ENCODE measurements at places on chromosomes 7 and 10. TPM values are rescaled to one million over a fixed set of nuclear protein-coding genes. Genes with fewer than 3 reads are reported as not detected.

GRCh38 chr7:15068324-15068723 is 165.8 kb upstream of the DGKB start:
- DNase-seq = no peak

DNA sequence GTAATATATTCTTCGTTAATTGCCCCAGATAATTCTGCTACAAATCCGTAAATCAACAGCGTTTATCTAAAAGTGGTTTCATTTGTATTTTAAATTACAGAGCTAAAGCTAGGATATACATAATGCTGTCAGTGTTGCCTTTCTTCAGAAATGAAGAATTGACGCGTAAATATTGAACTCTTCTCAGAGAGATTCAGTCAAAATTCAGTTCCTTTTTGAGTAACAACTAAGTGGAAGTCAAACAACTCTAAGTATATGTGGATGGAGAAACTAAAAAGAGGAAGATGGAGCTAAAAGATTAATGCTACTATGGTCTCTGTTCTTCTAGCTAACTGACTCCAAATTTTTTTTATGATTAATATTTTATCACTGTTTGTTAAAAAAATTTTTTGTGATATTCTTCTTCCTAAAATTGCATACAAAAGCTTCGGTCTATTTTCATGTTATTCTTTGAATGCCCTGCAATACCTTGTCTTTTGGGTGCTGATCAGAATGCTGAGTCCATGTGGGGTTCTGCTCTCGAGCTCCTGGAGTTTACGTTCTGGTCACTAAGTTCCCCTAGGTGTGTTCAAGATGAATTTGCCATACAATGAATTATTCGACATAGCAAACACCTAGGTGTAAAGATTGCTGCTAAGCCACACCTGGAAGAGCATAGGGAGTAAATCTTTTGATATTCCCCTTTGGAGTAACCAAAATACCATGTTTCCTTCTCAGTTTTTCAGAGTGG is 20.7 kb downstream of the MDFIC start:
- DNase-seq = no peak

The KCNH2 gene
- 0.47 TPM for total RNA-seq

The DYNC1I1 gene
- total RNA-seq = 6.8 TPM

The TMEM26 gene
- 0.95 TPM for total RNA-seq

The MYOF gene
- 44.6 TPM for total RNA-seq

The RUFY2 gene
- total RNA-seq = 23.7 TPM

DNA sequence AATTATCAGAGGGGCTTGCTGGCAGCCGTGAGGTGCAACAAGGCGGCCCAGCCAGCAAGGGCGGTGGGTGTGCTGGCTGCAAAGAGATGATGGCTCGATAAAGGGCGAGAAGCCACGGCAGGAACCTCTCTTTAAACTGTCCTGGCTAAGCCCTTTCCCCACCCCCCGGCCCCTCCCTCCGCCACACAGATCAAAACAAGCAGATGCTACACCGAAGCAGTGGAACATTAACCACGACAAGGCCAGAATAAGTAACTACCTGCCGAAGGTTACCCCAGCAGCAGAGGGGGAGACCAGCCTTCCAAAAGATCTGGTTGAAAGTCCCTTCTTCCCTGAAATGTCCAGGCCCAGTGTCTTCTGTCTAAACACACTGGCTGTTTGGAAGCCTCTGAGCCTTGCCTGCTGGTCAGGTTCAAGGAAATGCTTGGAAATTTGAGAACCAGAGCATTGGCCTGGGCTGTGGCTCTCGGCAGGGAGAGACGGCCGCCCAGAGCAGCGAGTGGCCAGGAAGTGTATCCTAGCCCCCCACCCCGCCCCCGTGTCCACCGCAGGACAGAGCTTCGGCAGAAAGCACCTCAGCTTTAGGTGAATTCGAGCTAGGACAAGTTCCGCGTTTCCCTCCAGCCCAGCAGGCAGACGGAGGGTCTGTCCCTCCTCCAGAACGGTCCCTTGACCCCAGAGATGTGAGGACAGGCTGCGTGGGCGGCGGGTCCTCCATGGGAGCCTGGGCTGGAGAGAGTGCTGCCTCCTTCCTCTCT is 2.1 kb downstream of the FAM20C start:
- no peak for DNase-seq

DNA sequence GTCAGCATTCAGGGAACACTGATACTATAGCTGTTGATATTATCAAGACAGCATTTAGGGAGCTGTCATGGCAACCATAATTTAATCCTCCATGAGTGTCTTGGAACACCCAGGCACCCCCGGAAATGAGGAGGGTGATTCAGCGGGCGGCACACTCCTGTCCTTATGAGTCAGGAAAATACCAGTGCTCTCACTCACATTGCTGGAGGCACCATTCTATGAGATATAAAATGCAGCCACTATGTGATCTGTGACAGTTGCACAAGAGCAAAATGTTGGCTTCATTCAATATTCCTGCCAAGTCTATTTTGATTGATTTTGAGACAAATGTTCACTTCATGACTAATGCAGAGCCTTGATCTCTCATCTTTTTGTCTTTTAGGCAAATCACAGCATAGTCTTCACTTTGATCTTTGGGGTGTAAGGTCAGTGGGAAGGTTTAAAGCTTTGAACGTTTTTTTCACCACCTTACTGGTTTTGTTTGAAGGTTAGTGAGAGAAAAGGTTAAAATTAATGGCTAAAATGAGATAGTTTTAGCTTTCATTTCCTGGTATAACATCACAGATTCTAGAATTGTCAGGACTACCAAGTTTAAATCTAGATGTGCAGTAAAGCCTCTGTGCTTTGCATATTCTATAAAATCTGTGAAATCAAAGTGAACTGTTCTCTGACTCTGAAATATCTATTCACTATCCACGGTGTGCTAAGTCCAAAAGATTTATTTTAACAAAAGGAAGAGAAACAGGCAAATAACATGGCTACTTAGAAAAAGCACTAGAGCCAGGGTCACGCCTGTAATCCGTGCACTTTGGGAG is 12.4 kb upstream of the ARHGAP12 start:
- DNase-seq = no peak

The PTPRZ1 gene
- total RNA-seq = 33.9 TPM

DNA sequence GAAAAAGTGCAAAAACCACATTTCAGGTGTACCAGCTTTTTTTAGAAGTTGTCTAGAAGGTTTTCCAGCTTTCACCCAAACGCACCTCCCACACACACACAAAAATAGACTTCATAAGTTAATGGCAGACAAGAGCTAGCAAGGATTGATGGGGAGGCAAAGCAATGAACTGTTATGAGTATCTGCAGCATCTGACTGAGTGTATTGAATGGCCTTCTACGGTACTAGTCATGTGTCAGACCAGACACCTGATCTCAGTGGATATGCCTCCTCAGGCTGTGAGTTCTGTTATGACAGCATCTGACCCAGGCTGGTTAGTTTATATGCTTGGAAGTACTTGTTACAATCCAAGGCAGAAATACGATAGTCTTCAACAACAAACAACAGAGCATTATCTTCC is 406.1 kb upstream of the AUTS2 start:
- no peak for DNase-seq

- DNase-seq = no peak
These were observed 86.4 kb downstream of the AUTS2 start for GRCh38 chr7:69684369-69685292.

- no peak for DNase-seq
These were observed 564.1 kb downstream of the ATRNL1 start for GRCh38 chr10:115657161-115657860.

DNA sequence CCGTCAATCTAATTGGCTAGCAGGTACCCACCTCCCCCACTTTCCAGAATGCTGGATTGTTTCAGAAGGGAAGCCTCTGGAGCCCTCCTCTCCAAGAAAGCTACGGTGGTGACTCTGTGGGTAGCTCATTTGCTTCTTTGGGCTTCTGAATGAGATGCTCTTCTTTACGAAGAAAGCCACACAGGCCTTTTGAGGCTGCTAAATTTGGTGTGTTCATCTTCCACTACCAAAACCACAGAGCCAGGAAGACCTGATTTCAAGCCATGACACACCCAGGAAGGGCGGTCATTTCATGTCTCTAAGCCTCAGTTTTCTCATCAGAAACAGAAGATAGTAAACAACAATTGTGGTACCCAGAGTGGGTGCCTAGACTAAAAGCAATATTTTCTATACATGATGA is 901.2 kb downstream of the KCNMA1 start:
- DNase-seq = no peak

The CAMK2B gene
- total RNA-seq = not detected

DNA sequence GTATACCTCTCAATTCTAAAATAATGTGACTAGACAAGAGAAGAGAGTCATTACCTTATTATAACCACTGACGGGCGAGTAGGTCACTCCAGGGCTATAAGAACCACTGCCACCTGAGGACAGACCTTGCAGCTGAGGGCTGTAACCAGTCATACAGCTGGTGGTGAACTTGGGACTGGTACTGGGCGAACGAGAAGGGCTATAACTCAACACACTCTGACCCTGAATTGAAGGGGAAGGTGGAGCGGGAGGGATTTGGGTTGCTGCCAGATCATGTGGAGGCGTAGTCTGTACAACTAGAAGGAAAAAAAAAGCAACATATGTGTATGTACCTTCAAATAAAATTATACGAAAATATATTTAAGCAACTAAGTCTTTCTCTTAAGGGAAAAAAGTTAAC is 3.4 kb downstream of the TMEM209 start:
- no peak for DNase-seq

- peak; percentile 65 for DNase-seq
These were observed 11.6 kb upstream of the HNRNPF start for GRCh38 chr10:43420369-43421200.

The FXYD4 gene
- total RNA-seq = not detected

DNA sequence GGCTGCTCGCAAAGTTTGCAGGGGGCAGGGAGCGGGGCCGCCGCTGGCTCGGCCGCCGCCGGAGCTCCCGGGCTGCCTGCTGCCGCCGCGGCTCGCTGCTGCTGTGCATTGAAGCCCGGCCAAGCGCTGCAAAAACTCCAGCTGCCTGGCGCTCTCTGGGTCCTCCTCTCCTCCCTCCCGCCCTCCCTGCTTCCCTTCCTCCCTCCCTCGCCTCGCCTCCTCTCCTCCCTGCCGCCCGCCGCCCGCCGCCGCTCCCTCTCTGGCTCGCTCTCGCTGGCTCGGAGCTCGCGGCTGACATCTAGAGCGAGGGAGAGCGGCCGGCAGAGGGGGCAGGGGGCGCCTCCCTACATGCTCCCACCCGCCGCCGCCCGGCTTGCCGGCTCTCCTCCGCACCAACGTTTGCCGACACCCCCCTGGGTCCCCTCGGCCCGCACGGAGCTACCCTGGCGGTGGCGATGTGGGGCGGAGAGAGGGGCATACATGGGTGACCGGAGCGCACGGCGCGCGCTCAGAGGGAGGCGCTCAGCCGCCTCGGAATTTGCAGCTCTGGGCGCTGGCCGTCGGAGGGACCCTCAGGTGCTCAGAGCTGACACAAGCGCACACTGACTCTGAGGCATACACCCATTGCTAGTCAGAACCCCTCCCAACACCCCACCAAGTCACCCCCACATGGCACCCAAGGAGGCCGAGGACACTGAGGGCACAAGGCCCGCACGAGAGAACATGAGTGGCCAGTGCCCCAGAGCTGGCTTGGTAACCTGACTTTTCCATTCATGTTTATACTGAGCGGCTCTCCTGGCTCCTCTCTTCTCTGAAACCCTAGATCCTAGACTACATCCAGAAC is 1.2 kb upstream of the PLXNA4 start:
- no peak for DNase-seq

GRCh38 chr7:133932591-133932990 is 194.5 kb upstream of the LRGUK start:
- no peak for DNase-seq

- no peak for DNase-seq
These were observed 270.5 kb upstream of the MKLN1 start for GRCh38 chr7:131057015-131057793.

GRCh38 chr10:3159152-3159551 is 13.4 kb downstream of the PITRM1 start:
- DNase-seq = no peak

- DNase-seq = no peak
These were observed 73.2 kb upstream of the CHST15 start for GRCh38 chr10:124166431-124167125.

GRCh38 chr7:125122173-125122572 is 192.5 kb upstream of the POT1 start:
- DNase-seq = no peak

GRCh38 chr7:35752742-35753141 is 48.1 kb upstream of the SEPTIN7 start:
- DNase-seq = no peak

DNA sequence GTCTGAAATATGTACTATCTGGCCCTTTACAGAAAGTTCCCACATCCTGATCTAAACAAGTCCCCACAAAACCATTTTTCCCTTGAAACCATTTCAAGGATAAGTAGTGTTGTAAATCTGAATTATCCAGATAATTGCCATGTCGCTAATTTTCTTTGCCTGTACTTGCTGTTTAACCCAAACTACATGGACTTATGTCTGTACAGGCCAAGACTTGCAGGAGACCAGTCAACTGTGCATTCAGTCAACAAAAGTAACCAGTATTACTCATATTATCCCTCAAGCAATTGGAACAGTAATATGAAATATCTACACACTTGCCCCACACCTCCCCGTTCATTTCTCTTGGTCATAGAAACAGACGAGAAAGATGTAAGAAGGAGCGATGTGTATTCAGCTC is 347.8 kb upstream of the NFE2L3 start:
- DNase-seq = no peak

GRCh38 chr7:131502810-131503508 is 53.5 kb downstream of the PODXL start:
- DNase-seq = no peak

- no peak for DNase-seq
These were observed 597.6 kb downstream of the NXPH1 start for GRCh38 chr7:9030976-9031375.

The ACSM6 gene
- total RNA-seq = not detected

DNA sequence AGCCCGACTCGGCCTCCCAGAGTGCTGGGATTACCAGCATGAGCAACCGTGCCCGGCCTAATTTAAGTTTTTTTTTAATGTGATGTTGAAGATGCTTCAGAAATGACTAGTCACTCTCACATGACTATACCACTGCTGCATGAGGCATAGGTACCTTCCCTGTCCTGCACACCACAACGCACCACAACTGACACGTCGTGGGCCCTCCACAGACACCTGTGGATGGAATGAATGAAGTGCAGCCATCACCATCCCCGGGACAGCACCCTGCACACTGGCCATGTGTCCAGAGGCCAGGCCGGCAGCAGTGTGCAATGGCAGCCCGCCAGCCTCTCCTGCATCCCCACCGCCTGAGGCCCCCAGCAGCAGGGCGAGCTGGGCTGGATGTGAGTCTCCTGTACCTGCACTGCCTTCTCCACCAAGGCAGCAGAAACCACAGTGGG is 55.1 kb downstream of the VOPP1 start:
- no peak for DNase-seq

The PRF1 gene
- total RNA-seq = 21.4 TPM

Data from omental fat pad (tissue), 4 donors.